Activated T-helper 1 cell treated with Interleukin-2 at 50 U/mL for 16 hours (primary cell): ENCODE measurements at places on chromosomes 3 and 15.

- no peak for DNase-seq
These were observed 263 bp downstream of the ST8SIA2 start for GRCh38 chr15:92393980-92394308.

GRCh38 chr3:143172795-143173145 lies 53.2 kb downstream of the CHST2 start:
- no peak for DNase-seq

- peak; percentile 45 for DNase-seq
These were observed at the start of gene PDE8A for GRCh38 chr15:84981711-84982300. PDE8A (plus strand) TSS chr15:84981856; CDS start chr15:84982163, 307 bp downstream.

- no peak for DNase-seq
These were observed 123.5 kb upstream of the TBL1XR1 start for GRCh38 chr3:177320765-177321247.

DNA sequence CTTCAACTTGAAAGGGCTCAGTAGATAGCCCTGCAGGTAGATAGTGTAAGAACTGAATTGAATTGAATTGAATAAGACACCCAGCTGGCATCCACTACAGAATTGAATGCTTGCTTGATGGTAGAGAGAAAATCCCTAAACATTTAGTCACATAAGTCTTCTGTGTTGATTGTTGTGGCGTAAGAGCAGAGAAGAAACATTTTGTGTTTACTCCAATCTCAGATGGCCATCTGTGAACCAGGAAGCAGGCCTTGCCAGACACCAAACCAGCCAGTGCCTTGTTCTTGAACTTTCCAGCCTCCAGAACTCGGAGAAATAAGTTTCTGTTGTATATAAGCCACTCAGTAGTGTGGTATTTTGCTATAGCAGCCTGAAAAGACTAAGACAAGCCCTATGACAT lies 43.6 kb downstream of the SST start:
- DNase-seq, result no peak

- no peak for DNase-seq
These were observed 35.5 kb downstream of the BNC1 start for GRCh38 chr15:83249030-83249343.

DNA sequence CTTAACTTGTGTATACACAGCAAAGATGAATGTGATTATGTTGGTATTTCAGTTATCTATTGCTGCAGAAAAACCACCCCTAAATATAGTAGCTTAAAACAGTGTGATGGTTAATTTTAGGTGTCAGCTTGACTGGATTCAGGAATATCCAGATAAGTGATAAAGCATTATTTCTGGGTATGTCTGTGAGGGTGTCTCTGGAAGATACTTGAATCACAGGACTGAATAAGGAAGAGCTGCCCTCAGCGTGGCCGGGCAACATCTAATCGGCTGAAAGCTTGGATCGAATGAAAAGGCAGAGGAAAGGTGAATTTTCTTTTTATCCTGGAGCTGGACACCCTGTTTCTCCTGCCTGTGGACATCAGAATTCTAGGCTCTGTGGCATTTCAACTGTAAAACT lies 132.0 kb upstream of the SYNPR start:
- DNase-seq, result no peak

- no peak for DNase-seq
These were observed 175.4 kb downstream of the MBNL1 start for GRCh38 chr3:152444029-152444641.

DNA sequence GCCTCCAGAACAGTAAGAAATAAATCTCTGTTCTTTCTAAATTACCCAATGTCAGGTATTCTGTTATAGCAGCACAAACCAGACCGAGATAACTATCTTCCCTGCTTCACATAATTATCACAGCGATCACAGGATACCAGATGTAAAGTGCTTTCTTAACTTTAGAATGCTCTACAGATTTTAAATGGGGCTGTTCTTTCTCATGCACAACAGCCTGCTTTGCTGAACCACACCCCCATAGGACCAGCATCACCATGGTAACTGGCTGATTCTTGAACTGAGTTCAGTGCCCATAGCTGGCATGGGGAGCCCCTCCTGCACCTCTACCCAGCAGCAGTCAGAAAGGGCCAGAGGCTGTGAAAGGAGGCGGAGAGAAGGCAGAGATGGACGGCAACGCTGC lies 7.8 kb downstream of the CD80 start:
- no peak for DNase-seq

DNA sequence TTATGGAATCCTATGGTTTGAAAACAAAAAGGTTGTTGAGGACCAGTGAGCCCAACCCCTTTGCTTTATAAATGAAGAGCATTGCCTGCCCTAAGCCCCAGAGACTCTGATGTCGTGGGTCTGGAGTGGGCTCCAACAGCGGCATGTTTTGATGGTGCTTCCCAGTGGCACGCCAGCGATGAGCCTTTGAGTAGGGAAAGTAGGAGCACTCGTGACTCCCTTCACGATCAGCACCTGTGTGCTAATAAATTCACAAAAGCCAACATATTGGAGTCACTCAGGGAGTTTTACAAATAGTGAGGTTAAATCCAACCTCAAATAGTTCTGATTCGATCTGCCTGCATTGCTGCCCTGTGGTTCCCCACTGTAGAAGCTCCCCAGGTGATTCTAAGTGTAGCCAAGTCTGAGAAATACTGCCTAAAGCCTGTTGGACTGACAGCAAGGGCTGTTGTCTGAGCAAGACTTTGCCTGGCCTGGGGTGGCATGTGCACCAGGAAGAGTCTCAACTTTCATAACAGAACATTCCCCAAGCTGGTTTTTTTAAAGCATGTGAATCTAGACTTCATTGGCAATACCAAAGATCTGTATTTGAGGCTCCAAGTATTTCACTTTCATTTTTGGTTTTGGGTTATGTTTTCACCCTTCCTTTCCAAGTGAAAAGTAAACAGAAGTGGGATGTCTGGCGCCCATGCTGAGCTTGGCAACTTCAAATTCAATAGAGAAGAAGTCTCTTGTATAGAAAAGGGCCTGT lies 9.9 kb downstream of the CCR5 start:
- no peak for DNase-seq

GRCh38 chr3:58979840-58980239 lies 70.0 kb downstream of the CFAP20DC start:
- no peak for DNase-seq

- no peak for DNase-seq
These were observed 62.1 kb downstream of the CORO2B start for GRCh38 chr15:68640791-68641331.
